NCI-H1417 treated with DMSO at 0.1 percent for 48 hours (cell line): ENCODE measurements at places on chromosomes 12 and 14.

DNA sequence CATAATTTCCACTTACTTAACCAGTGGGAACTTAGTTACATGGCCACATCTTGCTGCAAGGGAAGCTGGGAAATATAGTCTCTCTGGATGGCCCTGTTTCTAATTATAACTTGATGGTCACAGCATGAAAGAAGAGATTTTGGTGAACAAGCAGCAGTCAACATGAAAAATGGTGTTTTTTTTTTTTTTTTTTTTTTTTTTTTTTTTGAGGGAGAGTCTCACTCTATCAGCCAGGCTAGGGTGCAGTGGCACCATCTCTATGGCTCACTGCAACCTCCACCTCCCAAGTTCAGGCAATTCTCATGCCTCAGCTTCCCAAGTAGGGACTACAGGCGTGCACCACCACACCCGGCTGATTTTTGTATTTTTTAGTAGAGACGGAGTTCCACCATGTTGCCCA lies 10.8 kb downstream of the SRGAP1 start:
- DNase-seq: no peak

GRCh38 chr12:128727461-128727860 lies 96.3 kb downstream of the SLC15A4 start:
- DNase-seq: no peak

DNA sequence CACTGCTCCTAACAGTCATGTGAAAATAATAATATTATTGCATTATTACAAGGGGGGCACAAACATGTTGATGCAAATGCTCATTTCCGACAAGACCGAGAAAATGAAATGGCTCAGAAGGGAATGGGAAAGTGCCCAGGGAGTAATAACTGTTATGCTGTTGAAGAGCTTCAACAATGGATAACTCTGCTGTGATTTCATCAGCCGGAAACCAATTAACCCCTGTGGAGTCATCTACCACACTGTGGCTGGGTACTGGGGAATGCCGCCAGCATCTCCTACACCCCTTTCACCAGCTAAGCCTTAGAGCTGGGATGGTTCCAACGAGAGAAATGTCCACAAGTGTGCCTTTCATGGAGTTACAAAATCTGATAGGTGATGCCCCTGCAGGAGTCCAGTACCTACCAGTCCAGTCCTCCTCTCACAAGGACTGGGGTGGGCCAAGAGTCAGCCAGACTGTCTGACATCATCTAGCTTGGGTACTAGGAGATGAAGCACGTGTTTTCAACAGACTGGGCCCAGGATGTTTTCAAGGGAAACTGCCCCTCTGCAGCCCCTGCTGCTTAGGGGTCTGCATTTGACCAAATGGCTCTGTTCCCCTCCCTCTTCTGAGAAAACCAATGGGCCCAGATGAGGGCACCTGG lies 509.3 kb upstream of the CCDC196 start:
- no peak for DNase-seq

DNA sequence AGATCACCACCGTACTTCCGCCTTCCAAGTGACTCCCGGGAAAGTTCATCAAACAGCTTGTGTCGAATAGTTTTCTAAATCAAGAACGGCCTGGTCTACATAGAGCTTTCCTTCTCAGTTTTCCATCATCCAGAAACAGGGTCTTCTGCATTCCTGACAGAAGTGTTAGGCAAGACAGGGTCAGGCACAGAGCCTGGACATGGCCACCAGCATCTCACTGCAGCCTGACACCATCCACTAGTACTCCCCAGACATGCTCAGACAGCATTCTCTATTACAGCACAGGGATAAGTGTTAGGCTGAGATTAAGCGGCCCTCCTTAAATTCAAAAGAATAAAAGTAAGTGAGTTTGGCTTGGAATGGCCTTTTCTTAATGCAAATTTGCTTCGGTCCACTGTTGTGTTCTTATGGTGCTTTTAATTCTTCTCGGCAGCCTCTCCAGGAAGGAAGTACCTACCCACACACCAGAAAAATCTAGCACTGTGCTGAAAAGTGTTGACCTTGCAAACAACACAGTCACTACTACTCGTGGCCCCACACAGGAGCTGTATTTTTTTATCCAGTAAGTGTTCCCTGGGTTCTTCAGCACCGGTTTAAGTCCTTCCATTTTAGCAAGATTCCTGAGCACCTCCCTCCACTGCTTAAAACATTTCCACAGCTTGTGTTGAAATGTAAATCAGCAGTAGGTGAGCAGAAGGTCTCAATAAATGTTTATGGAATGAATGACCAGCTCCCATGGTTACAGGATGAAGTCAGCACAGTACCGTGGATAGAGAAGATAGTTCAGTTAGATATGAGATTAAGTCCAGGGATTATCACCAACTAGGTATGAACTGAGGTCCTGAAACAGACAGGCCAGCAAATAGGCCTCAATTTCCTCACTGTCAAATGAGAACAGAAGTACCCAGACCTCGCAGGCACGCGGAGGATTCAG lies 44.1 kb downstream of the SETD3 start:
- no peak for DNase-seq

DNA sequence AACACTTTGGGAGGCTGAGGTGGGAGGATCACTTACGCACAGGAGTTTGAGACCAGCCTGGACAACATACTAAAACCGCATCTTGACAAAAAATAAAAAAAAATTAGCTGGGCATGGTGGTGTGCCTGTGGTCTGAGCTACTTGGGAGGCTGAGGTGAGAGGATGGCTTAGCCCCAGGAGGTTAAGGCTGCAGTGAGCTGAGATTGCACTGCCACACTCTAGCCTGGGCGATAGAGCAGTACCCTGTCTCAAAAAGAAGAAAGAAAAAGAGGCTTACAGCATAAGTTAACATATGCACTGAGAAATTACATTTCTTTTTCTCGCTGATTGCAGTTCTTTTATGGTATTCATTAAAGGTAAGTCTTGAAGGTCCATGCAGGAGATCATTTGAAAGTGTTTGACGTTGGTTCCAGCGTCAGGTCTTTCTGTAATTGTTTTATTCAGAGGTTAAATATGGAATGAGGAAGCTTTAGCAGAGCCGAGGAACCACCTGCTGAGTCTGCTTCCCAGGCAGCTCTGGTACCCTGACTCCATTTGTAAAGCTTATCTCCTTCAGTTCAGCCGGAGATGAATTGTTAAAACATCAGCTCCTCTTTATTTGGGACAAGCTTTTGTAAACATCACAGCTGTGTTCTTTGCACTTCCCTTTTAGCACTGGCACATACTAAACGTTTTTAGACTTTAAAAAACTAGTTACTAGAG lies 18.5 kb downstream of the SFSWAP start:
- no peak for DNase-seq

DNA sequence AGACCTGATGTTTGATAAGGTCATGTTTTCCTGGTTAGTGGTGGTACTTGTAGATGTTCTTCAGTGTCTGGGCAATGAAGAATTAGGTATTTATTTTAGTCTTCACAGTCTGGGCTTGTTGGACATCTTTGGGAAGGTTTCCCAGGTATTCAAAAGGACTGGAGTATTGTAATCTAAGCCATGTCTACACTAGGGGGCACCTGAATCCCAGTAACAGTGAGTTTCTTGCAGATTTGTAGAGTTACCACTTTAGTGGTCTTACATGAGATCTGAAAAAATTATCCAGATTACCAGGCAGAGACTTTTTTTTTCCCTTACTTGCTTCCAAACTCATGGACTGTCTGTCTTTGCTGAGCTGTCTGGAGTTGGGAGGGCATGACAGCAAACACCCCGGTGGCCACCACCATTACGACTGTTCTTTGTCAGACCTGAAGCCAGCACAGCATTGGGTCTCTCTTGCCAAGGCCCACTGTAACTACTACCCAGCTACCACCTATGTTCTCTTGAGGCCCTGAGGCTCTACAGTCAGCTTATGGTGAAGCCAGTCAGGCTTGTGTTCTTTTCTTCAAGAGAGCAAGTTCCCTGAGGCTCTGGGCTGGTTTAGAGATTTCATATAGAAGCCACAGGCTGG lies 820.7 kb upstream of the FBXO33 start:
- no peak for DNase-seq

GRCh38 chr12:8781381-8782127 lies 40.9 kb upstream of the A2ML1 start:
- no peak for DNase-seq
